ENCODE measurements at places on chromosomes 12 and 14.

DNA sequence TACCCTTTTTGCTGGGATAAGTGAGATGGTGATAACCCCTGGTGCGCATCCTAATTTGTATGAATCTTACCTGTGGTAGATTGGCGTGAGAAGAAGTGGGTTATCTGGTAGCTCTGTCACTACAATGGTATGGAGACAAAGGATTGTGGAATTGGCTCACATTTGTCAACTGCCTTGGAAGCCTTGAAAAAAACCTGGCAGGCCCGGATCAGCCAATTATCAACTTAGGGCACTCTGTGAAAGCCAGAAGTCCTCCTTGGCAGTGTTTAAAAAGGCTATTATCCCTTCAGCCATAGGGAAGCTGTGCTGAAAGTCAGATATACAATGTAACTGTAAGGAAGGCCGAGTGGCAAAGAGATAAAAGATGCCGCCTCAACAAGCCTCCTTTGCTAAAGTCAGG is 56.5 kb downstream of the WASHC3 start:
- no peak for DNase-seq

GRCh38 chr14:89107626-89108025 is 283.2 kb downstream of the TTC8 start:
- DNase-seq, result no peak

DNA sequence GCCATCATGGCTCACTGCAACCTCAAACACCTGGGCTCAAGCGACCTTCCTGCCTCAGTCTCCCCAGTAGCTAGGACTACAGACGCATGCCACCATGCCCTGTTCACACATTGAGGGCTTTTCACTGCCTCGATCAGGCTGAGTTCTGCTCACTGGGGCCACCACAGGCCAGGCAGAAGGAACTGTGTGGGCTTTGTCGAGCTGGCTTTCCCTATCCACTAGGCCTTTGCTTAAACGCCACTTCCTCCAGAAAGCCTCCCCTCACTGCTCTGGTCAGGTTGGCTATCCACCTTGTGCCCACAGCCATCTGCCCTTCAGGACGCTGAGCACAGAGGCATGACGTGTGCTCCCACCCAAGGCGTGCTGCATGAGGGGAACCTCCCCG is 45.2 kb downstream of the MLXIP start:
- no peak for DNase-seq

GRCh38 chr12:79200176-79200575 is 335.6 kb downstream of the SYT1 start:
- no peak for DNase-seq

DNA sequence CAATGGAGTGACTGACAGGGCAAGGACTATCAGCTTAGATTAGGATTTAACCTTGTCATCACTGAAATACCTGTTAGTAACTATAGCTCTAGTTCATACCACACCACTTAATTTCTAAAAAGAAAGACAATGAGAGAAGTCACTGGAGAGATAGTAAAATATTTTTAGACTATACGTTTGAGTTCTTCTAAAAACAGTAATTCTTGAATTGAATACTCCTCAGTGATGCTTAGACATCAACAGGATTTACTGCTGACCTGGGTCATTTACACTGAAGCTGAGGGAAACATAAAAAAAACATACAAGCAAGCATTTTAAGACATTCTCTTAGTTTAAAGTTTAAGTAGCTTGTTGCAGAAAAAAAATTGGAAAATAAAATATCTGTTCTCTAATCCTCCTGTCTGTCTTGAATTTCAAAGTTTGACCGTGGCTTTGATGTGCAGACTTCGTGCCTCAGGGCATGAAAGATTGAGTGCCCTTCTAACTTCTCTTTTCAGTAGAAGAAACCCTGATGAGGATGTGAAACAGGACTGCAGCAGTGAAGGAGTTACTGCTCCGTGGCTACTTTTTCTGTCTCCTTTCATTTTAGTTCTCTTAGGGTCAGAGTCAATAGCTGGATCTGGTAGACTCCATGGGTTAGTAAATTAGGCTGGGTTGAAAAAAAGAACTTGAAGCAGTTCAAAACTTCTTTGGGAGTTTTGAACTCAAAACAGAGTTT is 172.2 kb downstream of the PTPRO start:
- no peak for DNase-seq

DNA sequence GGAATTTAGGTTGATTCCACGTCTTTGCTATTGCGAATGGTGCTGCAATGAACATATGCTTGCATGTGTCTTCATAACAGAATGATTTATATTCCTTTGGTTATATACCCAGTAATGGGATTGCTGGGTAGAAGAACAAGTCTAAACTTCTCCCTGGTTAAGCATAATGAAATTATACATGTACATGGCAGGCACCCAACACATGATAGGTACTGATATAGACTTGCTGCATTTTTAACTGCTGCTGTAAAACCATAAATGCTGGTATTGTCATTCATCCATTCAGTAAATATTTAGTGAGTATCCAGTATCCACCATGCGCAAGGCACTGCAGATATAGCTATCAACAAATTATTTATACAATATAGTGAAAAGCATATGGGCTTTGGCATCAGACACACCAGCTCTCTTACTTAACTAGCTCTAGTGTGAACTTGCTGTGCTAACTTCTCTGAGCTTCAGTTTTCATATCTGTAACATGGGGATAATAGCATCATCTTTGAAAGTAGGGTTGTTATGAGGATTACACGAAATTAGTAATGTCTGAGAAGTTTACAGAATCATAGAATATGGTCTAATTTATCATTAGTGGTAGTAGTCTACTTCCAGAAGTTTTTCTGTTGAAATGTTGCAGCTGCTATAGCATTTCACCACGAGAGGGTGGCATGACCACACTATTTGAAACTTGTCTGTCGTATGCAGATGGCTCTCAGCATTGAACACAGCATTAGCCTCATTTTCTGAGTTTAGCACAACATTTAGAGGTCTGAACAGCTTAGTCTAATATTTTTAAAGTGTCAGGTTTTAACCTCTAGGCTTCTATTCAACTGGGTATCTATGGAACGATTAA is 32.0 kb upstream of the SEL1L start:
- no peak for DNase-seq

DNA sequence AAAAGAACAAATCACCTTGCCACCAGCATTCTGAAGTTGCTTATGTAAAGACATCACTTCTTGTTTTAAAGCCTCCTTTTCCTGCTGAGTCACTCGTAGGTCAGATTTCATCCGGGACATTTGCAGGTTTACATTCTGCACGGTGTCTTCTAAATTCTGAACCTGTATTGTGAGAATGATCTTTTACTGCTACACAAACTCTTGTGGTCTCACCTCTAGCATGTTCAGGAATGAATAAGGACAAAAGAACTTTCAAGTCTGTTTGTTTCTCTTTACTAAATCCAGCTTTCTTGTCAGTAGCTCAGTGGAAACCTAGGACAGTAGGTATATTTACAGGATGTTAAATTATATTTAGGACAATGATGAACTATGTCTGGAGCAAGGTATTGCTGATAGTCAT is 73.5 kb upstream of the SAV1 start:
- no peak for DNase-seq

- DNase-seq, result no peak
Observed at GRCh38 chr12:43760396-43760795, 1.6 kb downstream of the IRAK4 start.
